ENCODE measurements at places on chromosomes 6 and 20.

DNA sequence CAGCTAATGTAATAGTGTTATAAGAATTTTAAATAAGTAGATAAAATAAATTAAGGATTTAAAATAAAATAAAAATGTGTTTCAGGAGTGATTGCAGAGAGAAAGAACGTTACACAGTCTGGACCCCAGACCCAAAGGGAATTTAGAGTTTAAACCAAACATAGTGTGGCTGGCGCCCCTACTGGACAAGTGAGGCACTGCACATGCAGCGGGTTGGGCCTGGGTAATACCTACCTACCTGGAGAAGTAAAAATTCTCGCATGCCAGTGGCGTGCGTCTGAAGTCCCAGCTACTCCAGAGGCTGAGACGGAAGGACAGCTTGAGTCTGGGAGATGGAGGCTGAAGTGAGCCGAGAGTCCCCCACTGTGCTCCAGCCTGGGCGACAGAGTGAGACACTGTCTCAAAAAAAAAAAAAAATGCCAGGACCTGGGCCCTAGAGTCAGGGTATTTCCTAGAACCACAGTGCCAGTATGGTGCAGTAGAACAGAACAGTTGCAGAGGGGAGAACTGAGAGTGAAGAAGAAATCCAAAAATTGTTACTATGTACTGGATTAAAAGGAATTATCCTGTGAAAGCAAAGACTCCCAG lies 71.4 kb upstream of the TCF21 start:
- DNase-seq: peak; percentile 14

DNA sequence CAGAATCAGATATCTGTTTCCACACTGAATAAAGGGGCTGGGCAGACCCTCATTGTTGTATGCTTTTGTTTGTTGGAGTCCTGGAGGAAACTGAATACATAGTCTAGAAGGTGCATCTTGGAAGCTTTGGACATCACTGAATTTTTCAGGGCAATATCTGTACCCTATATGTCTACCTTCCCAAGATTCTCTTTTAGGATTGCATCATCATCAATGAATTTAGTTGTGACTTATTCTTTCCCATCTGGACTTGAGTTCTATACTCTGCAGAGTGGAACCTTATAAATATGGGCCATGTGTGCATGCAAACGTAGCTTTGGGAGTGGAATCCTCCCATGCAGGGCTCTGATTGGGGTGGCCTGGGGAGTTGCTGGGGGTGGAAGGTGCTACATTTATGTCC lies 60.7 kb upstream of the PROKR2 start:
- DNase-seq: no peak

- DNase-seq: peak; percentile 60
These were observed 106.0 kb downstream of the MYO6 start for GRCh38 chr6:75855052-75855451.

GRCh38 chr20:45138561-45139300 lies 14.5 kb upstream of the WFDC12 start:
- peak; percentile 72 for DNase-seq

DNA sequence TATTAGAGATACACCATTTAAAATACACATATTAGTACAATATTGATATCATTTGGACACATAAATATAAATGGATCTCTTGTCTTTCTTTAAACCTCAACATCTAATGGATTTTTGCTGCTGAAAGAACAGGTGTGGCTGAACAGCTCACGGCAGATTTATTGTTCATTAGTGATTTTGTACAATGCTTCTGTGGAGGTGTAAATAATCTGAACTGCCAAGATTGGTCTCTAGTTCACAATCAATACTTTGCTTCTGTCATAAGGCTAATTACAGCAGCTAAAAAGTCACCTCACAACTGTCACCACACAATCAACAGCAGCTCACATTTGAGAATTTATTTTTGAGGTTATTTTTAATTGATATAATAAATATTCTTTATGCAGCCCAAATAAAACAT lies 162.0 kb upstream of the SIM1 start:
- DNase-seq: no peak

Data from hematopoietic multipotent progenitor cell treated with erythropoietin and hydrocortisone succinate and interleukin-3 and kit ligand, for 8 days (in vitro differentiated cells).